ENCODE measurements at places on chromosomes 1 and 21.

- no peak for DNase-seq
Measured at GRCh38 chr1:156228501-156228900, 13.5 kb upstream of the BGLAP start.

GRCh38 chr1:20729990-20730689 lies 2.4 kb downstream of the SH2D5 start:
- no peak for DNase-seq

- DNase-seq, result no peak
Measured at GRCh38 chr1:110779636-110780035, 93.3 kb upstream of the CD53 start.

- DNase-seq, result no peak
Measured at GRCh38 chr1:228752675-228753265, 17.5 kb downstream of the RHOU start.

DNA sequence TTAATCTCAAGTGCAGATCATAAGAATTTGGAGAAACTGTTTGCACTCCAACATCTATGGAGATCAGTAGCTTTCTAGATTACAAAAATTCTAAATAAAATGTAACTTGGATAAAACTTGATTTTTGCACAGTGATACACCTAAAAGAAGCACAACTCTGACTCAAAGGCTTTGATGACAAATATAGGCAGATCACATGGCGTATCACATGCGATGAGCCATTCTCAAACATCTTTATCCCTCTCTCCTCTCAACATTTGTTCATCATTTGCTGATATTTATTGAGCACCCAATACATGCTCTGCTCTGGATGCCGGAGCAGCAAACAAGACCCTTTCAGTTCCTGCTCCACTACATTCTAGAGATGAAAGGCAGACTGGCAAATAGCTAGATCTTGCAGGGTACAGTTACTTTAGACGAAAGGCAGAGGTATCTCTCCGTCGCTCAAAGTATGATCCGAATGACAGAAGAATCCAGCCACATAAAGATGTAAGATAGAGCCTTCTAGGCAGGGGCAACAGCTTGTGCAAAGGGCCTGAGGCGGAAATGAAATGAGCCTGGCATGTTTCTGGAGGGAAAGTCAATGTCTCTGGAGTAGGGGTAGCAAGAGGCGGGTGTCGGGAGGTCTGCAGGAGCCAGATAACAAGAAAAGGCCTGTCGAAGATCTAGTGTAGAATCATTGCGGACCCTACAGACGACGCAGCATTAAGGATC lies 145.8 kb upstream of the ERRFI1 start:
- no peak for DNase-seq

- DNase-seq, result peak; percentile 72
Measured at GRCh38 chr1:158095737-158096335, 84.9 kb upstream of the CD1D start.

GRCh38 chr1:19203440-19203839 lies 6.6 kb downstream of the UBR4 start:
- no peak for DNase-seq

- DNase-seq, result no peak
Measured at GRCh38 chr1:184380468-184380867, 6.4 kb upstream of the C1orf21 start.

DNA sequence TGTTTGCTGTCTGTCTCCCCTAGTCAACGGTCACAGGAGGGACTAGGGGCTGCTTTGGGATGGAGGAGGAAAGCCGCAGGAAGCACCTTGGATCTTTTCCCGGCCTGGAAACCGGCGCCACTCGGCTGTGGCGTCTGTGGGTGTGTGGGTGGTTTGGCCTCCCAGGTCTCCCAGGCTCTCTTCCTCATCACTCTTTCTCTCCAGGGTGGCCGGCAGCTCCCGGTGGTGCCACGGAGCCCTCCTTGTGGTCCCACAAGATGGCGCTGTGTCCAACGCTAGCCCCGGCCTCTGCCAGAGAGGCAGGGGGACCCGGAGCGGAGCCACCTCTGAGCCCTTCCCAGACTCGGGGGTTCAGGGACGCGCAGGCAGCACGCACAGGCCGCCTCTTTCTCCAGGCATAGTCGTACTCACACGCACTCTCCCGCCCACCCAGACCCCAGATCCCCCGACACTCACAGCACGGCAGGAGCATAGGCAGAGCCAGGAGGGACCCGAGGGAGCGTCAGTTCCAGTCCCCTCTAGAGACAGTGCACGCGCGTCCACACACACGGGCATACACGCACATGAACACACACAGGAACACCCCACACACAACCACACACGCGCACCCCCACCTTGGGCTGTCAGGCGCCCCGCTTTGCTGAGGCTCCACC lies 31.2 kb downstream of the CDCP2 start:
- DNase-seq, result peak; percentile 63

- no peak for DNase-seq
Measured at GRCh38 chr1:176989754-176990153, 174.8 kb downstream of the ASTN1 start.

- DNase-seq, result no peak
Measured at GRCh38 chr1:63813829-63814277, 40.0 kb downstream of the ROR1 start.

DNA sequence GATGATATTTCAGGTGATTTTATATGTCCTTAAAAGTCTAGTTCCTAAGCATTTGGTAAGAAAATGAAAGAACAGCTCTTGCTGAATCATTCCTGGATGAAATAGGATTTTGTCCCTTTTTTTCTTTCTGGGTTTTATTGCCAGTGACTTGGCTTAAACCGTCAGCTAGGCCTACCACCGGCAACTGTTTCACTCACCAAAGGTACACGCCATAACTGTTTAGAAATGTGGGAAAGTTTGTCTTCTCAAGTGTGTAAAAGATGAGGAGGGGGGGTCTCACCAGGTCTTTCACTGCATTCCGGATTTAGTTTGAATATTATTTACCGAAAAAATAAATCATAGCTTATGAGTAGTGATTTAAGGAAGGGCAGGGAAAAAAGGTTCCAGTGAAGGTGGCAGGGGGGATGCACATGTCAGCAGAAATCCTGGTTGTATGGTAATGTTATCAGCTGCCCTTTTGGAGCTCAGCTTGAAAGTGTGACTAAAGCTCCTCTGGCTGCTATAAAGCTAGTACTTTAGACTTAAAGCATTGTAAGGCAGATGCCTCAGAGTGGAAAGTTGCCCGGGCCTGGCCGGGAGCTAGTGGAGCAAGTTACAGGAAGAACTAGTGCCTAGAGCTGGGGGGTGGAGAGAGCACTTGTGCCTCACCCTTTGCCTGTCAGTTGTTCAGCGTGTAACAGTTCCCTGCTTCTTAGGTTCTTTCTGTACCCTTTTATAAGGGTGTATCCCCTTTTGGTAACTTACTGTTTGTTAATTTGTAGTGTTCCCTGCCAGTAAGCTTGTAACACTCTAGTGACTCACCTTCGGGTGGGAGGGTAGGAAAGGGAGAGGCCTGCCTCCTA lies 3.1 kb downstream of the ATP1A1 start:
- peak; percentile 44 for DNase-seq

GRCh38 chr1:203505526-203506204 lies 11.7 kb downstream of the OPTC start:
- no peak for DNase-seq

GRCh38 chr1:26820784-26821269 lies 5.7 kb upstream of the ZDHHC18 start:
- peak; percentile 93 for DNase-seq

DNA sequence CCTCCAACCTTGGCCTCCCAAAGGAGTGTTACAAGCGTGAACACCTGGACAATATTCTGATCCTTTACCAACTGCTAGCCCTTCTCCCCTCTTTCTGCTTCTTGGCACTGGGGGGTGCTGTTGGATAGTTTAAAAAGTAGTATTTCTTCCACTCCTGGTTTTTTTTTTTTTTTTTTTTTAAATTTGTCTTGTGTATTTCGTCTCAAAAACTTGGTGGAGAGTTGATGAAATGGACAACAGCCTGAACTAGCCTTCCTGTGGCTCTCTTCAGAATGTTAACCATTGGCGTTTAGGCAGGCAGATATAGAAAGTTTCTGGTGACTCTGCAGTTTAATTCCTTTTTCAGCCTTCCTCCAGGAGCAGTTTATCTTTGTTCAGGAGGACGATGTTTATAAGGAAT lies 69.7 kb upstream of the USP24 start:
- peak; percentile 58 for DNase-seq

DNA sequence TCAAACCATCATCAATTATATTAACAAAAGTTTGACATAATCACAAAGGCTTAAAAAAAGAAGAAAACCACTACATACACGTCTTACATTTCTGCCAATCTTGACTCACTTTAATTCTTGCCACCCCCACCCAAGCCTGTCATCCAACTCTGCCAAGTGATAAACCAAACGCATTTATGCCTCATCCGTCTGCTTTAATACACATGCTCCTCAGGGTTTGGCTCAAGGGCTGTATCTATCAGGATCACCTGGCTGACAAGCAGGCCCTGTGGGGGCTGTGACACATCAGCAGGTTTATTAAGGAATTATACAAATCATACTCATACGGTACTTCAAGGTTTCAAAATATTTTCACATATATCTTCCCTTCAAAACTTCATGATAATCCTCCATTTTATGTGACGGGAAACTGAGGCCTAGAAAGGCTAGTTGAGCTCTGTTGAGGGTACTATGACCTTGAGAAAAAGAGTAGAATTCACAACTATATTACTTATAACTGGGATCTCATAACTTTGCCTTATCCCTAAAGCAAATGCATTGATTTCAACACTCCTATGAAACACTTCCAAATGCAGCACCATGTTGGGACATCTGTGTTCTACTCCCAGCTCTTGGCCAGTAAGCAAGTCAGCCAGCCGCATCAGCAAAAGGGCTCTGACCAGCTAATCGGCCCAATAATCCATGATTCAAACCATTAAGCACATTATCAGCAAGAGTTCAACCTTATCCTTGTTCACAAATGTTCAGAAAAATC lies 8.7 kb downstream of the SORT1 start:
- DNase-seq, result no peak

DNA sequence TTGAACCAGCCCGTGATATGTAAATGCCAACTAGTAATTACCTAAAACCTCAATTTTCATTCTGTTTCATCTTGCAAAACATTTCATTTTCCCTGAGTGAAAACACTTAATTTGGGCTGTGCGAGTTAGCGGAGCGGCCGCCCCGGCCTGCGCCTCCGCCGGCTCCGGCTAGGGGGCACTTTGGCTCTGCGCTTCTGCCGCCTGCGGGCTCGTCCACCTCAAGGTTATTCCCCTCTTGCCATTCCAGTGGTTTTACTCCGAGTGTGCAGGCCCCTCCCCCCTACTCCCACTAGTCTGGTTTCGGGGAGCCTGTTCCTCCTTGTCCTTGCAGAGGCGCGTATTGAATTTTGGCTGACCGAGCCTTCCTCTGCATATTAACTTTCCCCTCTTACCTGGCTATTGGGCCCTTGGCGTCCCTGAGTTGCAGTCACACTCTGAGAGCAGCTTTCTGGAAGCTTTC lies 55.6 kb downstream of the PEX14 start:
- DNase-seq, result no peak

DNA sequence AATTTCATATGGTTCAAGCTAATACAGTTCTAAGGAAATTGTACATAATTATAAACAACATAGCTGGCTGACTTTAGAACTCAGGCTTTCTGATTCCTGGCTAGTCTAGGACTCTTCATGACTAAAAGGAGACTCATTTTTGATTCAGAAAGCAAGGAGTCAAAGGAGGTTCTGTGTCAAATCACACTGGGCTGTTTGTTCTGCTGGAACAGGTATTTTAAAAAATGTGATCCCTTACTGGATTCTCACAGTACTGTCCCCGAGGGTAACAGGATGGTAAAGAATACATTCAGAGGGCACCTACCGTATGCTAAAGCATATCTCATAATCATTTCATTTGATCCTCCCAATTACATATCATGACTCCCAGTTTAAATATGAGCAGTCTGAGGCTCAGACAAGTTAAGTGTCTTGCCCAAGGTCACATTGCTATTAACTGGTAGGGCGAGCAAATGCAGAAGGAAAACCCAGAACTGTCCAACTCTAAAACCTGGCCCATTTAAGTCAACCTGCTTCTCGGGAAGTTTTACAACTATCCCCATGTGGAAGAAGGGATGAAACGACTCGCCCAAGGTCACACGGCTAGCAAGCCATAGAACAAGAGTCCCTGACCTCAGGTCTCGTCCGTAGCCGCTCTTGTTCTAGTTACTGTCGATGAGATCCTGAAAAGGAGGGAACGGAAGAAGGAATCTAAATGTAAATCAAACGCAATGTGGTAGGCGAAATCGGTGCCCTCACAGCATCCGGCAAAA lies 675 bp downstream of the MYSM1 start:
- peak; percentile 49 for DNase-seq

DNA sequence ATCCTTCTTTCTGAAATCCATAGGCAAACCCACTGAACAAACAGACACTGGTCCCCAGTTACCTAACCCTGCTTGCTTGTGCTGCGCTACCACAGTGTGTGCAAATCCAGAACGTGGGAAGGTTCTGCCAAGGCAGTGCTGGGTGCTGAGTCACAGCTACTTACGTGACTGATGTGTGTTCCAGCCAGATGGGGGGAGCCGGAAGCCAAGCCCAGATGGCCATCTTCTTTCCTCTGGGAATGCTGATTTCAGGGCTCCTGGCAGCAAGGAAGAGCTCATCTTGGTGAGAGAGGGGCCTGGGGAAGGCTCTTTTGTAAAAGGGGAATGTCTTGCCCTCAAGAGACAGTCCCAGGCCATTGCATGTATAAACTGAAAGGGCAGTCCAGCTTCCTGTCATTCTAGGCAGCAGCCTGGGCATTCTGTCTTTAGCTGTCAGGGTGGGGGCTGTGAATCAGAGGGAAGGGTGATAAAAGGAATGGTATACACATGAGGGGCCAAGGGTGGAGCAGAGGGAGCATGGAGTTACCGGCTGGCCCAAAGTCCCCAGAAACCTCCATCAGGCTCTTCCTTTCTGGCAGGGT lies 54.1 kb downstream of the CD46 start:
- DNase-seq, result no peak

GRCh38 chr1:1250786-1251284 lies 4.3 kb upstream of the C1QTNF12 start:
- DNase-seq, result no peak

GRCh38 chr1:21939650-21940374 lies 2.7 kb upstream of the HSPG2 start:
- no peak for DNase-seq

DNA sequence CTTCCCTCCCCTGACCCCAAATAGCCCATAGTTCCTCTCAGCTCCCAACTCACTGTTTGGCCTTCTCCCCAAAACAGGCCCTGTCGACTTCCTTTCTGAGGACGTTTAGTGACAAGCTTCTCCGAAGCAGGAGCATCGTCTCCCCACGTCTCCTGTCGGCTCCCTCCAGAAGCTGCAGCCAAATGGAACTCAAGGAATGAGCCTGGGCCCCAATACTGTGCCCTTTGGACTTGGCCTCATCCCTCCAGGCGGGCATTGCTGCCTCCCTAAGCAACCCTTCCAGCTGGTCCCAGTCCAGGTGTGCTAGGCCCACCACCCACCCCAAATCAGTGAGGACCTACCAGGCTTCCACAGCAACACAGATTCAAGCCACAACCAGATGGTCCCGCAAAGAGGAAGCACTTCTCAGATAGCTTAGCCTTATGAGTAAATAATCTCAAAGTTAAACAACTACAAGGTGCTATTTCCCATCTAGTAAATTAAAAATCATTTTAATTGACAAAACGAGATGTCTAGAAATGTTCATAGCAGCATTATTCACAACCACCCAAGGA lies 33.0 kb downstream of the ACOT7 start:
- DNase-seq, result peak; percentile 45
